Left renal cortex interstitium (tissue), 4 donors: ENCODE measurements at places on chromosomes 6 and 20. TPM values are rescaled to one million over a fixed set of nuclear protein-coding genes. Genes with fewer than 3 reads are reported as not detected.

DNA sequence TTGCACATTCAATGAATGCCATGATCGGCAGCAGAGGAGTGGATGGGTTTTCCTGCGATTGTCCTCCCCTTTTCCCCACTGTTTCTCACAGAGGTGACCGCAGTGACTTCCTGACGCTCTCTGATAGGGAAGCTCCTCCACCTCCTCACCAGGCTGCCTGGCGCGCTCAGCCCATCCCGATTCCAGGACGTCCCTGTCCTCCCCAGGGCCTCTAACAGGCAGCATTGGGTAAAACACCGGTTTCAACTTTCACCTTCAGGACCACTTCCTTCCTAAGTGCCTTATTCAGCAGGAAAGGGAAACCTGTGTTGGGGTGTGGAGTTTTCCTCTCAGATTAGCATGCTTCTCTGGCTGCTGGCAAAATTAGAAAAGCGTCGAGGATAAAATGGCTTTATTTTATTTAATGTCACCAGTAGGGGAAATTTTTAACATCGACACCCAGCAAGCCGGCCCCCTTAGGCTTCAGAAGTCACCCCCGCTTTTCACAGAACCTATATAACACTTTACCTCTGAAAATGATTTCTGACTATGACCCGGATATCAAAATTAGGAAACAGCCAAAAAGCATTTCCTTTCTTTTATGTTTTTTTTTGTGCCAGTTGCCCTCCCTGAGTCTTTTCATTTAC is 570.4 kb upstream of the GJE1 start:
- peak; percentile 16 for DNase-seq

DNA sequence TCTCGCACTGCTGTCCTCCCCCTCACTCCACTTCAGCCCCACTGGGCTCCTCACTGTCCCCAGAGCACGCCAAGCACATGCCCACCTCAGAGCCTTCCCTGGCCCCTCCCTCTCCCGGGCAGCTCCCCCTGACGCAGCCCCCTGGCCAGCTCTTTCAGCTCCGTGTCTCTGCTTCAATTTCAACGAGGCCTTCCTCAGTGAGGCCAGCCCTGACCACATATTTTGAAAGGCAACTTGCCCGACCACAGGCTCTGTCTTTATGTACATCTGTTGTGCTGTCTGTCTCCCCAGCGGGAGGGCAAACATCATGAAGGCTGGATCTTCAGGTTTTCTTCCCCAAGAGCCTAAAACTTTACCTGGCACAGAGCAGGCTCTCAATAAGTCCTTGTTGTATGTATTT is 44.6 kb downstream of the JPH2 start:
- peak; percentile 11 for DNase-seq

DNA sequence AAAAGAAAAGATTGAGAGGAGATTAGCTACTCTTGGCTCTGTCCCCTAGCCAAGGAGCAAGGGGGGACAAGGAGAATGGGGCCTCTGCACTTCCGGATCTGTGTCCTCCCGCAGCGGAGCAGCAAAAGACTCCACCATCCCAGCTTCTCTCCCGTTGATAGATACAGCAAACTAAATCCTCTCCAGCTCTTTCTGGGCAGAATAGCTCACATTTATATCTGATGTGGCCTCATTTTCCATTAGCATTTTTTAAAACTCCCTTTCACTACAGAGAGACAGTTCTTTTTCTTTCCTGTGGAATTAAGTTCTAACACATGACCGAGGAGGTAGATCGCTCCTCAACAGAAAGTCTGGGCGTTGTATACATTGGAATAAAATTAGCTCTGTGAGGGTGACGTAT is 260.9 kb upstream of the SOX4 start:
- no peak for DNase-seq

NRN1 gene
- polyA plus RNA-seq = 3.5 TPM

- no peak for DNase-seq
Observed at GRCh38 chr6:154613137-154613676, 102.7 kb upstream of the CNKSR3 start.

DNA sequence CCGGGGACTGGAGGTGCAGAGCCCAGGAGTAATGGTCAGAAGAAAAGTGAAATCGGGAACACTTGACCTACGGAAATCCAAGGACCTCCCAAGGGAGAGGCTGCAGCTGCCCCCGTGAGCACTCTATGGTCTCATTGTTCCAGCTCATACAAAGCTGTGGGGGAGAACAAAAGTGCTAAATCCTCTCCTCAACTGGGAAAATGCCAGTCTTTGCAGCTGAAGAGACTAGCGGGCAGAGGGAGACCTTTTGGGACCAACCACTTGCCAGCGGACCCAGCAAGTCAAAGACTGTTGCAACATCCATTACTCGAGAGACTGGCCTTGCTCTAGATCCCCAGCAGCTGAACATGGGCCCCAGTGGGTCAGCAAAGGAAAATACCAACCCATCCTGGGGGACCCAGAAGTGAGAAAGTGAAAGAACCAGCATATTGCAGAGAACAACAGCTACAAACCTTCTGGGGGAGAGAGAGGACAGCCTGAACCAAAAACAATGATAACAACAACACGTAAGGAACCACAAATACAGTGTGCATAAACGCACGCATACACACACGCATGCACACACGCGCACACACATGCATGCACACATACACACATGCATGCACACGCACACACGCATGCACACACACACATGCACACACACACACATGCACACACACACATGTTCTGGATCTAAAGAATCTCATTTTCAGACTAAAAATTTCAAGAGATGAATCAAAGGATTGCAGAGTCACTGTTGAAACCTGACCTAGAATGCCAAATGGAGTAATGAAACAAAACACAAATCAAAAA is 24.7 kb upstream of the ELMO2 start:
- DNase-seq = no peak

DNA sequence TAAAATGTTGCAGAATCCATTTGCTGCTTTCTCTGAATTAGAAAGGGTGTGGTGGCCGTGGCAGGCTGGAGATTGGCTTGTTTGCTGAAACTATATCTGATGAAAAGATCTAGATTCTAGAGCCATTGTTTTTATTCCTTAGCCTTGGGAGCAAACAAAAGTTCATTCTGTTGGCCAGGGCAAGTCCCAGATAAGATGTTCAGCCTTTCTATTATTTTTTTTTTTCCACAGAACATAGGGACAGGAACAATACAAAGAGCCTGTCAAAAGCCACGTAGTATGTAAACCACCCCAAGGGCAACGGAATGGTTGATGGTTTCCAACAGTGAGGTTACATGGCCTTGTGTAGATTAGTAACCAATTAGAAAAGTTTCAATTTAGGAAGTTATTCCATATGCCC is 119.9 kb upstream of the SLC22A16 start:
- DNase-seq = no peak

DNA sequence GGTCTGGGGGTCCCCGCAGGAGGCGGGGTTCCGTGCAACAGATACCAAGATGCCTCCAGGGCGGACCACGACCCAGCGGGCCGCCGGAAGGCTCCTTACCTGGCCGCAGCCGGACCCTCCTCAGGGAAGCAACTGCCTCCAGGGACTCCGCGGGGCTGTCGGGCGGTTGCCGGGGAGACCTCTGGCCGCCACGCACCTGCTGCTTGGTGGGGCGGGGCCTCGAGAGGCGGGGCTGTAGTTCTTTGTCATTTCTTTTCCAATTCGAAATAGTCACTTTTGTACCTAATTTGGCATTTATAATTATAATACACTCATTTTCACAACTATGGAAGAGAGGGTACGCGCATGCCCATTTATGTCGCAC is 647 bp downstream of the AK9 start:
- peak; percentile 25 for DNase-seq

GRCh38 chr20:24963672-24964505 is 14.8 kb downstream of the CST7 start:
- DNase-seq = no peak

- DNase-seq = no peak
Observed at GRCh38 chr20:29878777-29879442, 1378.6 kb upstream of the DEFB115 start.

POM121L2 gene
- not detected for polyA plus RNA-seq

DNA sequence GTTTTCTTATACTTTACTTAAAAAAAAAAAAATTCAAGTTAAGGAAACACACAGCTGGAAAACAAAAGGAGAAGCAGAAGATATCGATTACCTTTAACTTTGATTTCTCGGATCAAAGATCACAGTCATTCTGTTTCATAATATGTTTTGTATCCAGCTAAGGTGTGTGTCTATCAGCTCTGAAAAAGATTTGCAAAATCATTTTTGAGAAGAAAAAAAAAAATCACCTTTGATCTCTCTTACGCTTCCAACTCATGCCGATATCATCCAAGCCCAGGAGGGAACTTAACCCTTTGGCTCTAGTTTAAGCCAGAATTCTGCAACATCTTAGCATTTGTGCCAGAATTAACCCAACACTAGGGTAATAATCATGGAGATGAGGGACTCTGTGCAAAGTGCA is 144.0 kb downstream of the NFATC2 start:
- DNase-seq = no peak

DNA sequence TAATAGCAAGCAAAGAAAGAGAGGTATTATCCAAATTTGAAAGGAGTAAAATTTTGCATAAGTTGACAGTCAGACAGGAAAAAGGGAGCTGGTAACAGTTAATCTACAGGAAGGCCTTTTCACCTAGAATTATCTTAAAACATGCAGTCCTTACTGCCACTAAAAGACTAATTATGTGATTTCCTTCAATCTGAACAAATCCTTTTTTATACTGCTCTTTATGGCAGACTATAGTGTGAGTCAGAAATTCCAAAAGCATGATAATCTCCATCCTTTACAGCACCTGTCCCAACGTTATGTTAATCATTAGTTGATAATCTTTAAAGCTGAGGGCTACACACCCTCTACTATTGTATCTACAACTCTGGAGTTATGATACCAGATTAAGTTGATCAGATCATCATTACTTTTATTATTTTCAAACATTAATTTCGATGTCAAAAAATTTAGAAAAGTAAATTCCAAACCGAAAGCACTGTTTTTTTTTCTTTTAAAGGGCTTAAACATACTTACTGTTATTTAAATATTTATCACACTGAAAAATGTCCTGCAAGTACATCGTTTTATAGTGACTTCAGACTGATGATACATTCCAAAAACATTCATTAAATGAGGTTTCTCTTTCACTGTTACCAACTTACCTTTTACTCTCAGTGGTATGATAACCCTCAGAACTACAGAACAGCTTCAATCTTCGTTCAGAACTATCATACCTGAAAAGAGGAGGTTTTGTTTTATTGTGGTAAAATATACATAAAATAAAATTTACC is 33.2 kb upstream of the AKAP7 start:
- DNase-seq = no peak

ELOVL4 gene
- polyA plus RNA-seq = 3.4 TPM

SLC52A3 gene
- 6.6 TPM for polyA plus RNA-seq

GSTA2 gene
- not detected for polyA plus RNA-seq

GRCh38 chr6:118735320-118735719 is 83.9 kb upstream of the CEP85L start:
- no peak for DNase-seq

DNA sequence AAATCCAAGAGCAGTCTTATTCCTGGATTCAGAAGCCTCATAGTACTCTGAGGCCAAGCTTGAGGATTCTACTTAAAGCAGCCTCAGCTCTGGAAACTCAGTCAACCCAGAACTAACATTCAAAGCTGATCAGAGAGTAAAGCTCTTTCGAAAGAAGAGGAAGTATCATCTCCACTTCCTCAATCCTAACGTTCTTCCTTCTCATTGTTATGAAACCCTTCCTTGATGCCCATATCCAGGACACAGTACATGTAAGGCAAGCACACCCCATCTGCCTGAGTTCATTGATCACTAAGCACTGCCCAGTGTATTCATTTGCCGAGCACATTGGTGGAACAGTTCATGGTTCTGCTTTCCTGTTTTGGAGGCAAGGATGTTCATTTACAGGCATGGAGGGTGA is at the start of gene IPCEF1:
TSS of gene IPCEF1 (minus strand) at position 114 of the 400 bp plus-strand sequence. CDS start 90,856 bp downstream, outside the sequence.
- DNase-seq = no peak

RNF182 gene
- 3.5 TPM for polyA plus RNA-seq

MYCT1 gene
- 21.8 TPM for polyA plus RNA-seq

- DNase-seq = no peak
Observed at GRCh38 chr20:4817230-4817671, 95.5 kb downstream of the PRND start.

GRCh38 chr6:46674410-46674809 is 13.3 kb upstream of the TDRD6 start:
- DNase-seq = no peak

SLC13A3 gene
- polyA plus RNA-seq = 8.8 TPM

DNA sequence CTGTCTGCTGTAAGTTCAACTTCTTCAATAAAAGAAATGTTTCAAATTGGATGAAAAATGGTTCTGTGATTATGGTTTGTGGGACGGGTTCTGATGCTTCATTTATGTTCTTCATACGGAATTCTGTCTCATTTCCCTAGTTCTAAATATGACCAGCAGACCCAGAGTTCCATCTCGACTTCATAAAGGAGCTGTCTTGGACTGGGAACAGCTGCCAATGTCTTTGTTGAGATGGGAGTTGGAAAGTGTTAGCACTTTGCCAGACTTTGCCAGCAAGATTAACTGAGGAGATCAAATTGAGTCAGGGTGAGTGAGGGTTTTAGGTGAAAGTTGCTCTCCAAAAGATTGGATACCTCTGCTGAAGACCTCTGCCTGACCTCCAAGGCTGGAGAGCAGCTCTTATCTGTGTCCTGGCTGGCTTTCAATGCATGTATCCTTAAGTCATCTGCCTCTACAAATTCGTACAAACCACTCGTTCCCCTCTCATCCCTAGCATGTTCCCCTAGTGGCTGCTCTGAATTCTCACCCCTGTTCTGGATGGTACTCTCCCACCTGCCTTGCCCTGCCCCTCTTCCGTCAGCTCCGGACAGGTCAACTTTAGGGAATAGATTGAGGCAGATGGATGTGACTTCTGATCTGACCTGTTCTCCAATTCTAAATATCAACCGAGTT is at the start of gene EFCAB8:
TSS of gene EFCAB8 (plus strand) at position 223 of the 672 bp plus-strand sequence. CDS start 4,870 bp downstream, outside the sequence.
- no peak for DNase-seq

DNA sequence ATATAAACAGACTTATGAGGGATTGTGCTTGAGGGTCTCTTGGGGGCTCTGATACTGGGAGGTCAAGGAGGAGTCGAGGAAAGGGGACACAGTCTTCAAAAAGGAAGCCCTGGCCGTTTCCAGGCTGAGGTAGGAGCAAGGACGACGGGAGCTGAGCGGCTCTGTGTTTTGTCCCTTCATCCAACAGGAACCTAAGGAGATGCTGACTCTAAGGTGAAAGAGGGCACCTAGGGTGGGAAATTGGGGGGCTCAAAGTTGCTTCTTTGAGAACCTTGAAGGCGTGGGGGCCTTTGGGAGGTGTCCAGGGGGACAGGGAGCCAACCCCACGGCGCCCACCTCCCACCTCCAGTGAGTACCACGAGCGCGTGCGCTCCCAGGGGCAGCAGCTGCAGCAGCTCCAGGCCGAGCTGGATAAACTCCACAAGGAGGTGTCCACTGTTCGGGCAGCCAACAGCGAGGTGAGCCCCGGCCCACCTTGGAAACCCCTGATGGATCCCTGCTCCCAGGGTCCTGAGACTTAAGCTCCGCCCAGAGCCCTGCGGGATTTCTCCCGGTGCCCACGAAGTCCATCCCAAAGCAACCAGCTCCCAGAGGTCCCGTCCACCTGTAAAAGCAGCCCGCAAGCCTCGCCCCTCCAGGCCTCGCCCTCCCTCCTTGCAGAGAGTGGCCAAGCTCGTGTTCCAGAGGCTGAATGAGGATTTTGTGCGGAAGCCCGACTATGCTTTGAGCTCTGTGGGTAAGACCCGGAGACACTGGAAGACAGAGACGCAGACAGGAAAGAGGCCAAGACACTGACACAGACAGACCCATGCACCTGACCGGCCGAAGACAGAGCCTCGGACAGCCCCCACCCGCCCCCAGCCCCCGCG is 2.9 kb downstream of the SPAG4 start:
- no peak for DNase-seq
